ENCODE measurements at places on chromosomes 7 and 10.

DNA sequence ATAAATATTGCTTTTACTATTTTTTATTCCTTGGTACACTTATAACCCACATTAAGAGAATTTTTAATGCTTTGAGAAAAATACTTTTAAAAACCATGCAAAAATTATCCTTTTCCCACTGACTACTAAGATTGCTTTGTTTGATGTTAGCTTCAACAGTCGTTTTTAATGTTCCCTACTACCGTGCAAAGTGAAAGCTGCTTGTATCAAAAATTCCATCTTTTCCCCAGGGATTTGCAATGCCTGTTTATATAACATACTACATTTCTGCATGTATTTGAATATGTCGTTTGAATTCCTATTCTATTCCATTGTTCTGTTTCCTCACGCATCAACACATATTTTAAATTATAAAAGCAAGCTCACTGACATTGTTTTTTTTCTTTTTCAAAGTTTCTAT lies 54.4 kb downstream of the TFPI2 start:
- H3K4me3 ChIP-seq = no peak overlapping the region
- H3K4me1 ChIP-seq = no peaks in the 10 kb centered on the region
- H3K27me3 ChIP-seq = no peaks in the 10 kb centered on the region
- no peak for DNase-seq
- H3K36me3 ChIP-seq = no peaks in the 10 kb centered on the region

DNA sequence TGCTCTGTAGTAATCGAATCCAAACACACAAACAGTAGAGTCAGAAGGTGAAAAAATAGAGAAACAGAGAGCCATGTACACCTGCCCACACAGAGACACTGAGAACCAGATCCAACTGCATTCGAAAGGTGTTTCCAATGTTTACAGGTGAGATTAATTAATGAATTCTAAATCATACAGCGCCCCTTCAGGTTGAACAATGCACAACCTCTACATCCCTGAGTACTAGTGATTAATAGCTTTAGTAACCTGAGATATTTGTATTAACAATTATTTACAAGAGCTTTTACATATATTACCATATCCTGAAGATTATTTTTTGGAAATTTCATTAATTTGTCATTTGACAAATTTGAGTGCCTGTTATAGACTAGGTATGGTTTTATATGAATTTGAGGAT lies 7.6 kb upstream of the MRC1 start:
- H3K4me3 ChIP-seq = no peak overlapping the region
- DNase-seq = no peak
- H3K27ac ChIP-seq = no peak overlapping the region
- H3K27me3 ChIP-seq = no peaks in the 10 kb centered on the region
- no peaks in the 10 kb centered on the region for H3K36me3 ChIP-seq
- no peaks in the 10 kb centered on the region for H3K4me1 ChIP-seq

GRCh38 chr10:24690961-24691512 lies 32.6 kb downstream of the ARHGAP21 start:
- no peak for DNase-seq
- H3K36me3 ChIP-seq = no peaks in the 10 kb centered on the region
- H3K27me3 ChIP-seq = no peaks in the 10 kb centered on the region
- no peak overlapping the region for H3K4me3 ChIP-seq

DNA sequence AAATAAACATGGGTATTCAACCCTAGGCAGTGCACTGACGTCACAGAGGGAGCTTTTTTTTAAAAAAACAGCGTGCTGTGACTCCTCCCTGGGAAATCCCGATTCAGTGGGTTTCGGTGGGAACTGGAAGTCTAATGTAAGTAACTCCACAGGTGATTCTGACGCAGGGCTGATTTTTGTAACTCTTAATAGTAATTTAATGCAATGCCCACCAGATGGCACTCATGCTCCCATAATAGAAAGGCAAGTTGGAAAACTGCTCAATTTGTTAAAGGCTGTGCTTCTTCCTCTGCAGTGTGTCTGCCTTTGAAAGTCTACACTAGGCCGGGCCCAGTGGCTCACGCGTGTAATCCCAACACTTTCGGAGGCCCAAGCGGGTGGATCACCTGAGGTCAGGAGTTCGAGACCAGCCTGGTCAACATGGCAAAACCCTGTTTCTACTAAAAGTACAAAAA lies 10.9 kb upstream of the RSU1 start:
- no peak for DNase-seq
- no peaks in the 10 kb centered on the region for H3K4me1 ChIP-seq
- H3K4me3 ChIP-seq = no peak overlapping the region
- H3K27me3 ChIP-seq = no peaks in the 10 kb centered on the region

- H3K27me3 ChIP-seq = peaks cover 5% of the 10 kb centered on the region
- no peaks in the 10 kb centered on the region for H3K4me1 ChIP-seq
- no peak overlapping the region for H3K4me3 ChIP-seq
- DNase-seq = no peak
- H3K27ac ChIP-seq = no peak overlapping the region
Observed at GRCh38 chr10:121594623-121595350, 3.5 kb downstream of the FGFR2 start.
